Activated CD8-positive, alpha-beta T cell treated with anti-CD3 and anti-CD28 coated beads for 36 hours (primary cell): ENCODE measurements at places on chromosomes 1 and 21. TPM values are rescaled to one million over a fixed set of nuclear protein-coding genes. Genes with fewer than 3 reads are reported as not detected.

DNA sequence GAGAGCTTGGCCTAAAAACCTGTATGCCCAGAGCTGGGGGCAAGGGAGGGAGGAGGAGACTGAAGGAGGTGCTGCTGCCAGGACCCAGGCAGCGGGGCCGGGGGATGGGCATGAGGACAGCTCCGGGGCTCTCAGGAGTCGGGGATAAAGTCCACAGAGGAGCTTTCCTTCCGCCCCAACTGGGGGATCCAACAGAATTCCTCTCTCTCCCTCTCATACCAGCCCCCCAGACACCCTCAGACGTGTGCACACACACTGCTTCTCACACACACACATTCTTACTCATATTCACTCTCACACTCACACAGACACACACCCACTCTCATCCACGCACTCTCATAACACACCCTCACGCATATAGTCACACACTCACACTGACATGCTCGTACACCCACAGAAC lies 39.1 kb downstream of the SYF2 start:
- DNase-seq = no peak
- H3K27me3 ChIP-seq = peaks cover 2% of the 10 kb centered on the region
- H3K27ac ChIP-seq = no peak overlapping the region
- peaks cover 6% of the 10 kb centered on the region for H3K4me1 ChIP-seq
- H3K36me3 ChIP-seq = no peaks in the 10 kb centered on the region
- H3K4me3 ChIP-seq = no peak overlapping the region

OR14K1 gene
- total RNA-seq = not detected

DNA sequence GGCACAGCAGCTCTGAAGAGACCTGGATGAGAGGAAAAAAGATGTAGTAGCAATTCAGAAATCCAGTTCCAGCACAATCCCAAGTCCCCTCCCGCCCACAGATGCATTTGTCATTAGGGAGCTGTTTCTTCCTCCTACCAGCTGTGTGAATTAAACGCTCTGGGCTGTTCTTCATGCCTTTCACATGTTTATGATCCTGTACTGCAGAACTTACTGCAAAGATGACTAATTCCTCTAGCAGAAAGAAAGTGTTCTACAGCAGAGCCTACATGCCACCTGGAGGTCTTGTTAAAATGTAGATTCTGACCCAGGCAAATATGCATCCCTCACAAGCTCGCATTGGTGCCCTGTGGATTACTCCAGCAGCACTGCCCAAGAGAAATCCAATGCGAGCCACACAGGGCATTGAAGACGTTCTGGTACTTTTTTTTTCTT lies 6.5 kb downstream of the ENO1 start:
- no peak for DNase-seq
- no peaks in the 10 kb centered on the region for H3K27me3 ChIP-seq
- H3K4me3 ChIP-seq = peak overlapping the region; percentile 88
- peak overlapping the region; percentile 100 for H3K27ac ChIP-seq

DNA sequence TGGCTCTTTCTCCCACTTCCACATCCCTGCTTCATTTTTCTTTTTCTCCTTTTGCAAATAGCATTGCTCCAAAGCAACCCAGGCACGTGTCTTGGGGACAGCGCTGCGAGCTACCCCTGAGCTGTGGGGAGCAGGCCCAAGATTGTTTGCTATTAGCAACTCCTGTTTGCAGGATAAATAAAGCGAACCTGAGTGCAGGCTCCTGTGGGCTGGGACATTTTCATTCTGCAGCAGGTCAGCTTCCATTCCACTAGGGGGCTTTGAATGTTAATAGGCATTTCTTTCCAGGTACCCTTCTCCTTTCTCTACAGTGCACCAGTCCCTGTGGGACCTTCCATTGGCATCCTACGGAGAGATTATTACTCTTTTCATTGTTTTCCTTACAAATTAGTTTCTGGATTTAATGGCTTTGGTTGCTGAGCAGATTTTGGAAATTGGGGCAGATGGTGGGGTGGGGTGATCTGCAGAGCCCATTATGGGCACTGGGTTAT lies 54.0 kb downstream of the OLFML3 start:
- no peaks in the 10 kb centered on the region for H3K36me3 ChIP-seq
- no peak overlapping the region for H3K4me3 ChIP-seq
